GM23338 (cell line): ENCODE measurements at places on chromosomes 12 and 14. TPM values are rescaled to one million over a fixed set of nuclear protein-coding genes. Genes with fewer than 3 reads are reported as not detected.

DNA sequence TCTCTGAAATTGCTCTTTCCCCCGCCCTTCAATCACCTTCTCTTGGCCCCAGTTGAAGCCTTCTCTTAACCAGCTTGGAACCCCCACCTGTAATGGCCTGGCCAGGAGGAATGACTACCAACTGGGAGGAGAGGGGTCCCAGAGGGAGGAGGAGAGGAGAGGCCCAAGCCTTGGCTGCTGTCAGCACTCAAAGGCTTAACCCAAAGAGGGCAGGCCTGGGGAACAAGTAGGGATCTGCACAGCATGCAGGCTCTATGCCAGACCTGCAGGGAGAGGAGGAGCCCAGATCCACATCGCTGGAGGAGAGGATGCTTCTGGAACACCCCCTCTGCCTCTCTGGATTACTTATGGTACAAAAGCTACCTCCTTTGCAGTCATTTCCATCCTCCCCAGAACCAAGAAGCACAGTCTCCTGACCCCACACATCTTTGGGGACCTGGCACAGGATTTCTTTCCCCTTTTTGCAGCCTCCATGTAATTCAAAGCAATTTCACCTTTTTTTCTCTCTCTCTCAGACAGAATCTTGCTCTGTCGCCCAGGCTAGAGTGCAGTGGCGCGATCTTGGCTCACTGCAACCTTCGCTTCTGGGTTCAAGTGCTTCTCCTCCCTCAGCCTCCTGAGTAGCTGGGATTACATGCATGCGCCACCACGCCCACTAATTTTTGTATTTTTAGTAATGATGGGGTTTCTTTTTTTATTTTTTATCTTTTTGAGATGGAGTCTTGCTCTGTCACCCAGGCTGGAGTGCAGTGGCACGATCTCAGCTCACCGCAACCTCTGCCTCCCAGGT, 6.2 kb downstream of the RARG start:
- H3K36me3 ChIP-seq, result no peaks in the 10 kb centered on the region; the same call in 1 of the 2 replicates
- peak; percentile 50 for DNase-seq
- H3K4me3 ChIP-seq, result no peak overlapping the region
- H3K27ac ChIP-seq, result no peak overlapping the region
- peaks cover 4% of the 10 kb centered on the region; the same call in 1 of the 2 replicates for H3K27me3 ChIP-seq
- H3K4me1 ChIP-seq, result peaks cover 64% of the 10 kb centered on the region

OASL gene
- total RNA-seq, result not detected in 2 replicates

DNA sequence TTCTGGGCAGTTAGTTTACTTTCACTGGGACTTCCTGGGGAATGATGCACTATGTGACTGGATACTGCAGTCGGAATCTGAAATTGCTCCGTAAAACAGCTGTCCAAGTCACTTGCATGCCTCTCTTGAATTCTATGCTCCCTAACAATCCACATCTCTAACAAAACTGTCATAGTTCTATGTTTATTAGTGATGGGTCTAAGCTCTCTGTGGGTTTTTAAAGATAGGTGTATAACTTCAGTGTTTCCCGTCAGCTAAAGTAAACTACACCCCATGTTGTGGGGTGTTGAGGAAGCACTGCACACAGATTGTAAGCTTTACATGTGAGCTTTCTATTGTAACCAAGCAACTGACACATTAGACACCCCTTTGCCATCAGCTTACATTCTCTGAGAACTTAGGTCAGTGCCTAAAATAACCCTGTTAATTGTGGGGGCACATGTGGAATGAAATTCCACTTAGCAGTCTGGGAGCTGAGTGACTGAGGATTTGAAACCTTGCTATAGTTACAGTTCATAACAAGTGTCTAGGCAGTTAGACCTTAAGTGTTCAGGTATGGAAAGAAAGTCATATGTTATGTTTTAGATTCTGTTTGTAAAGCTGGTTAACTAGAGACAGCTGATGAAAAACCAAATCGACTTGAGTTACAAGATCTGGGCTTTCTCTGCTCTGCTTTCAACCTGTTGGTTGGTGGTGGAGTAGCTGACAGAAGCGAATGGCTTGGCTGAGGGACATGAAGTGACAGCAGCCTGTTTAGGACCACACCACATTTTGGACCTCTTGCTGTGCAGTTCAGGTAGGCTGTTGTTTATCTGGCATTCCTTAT, 165.7 kb downstream of the AKAP6 start:
- H3K4me1 ChIP-seq, result no peaks in the 10 kb centered on the region
- no peak overlapping the region for H3K27ac ChIP-seq
- no peak overlapping the region for H3K4me3 ChIP-seq
- H3K36me3 ChIP-seq, result no peaks in the 10 kb centered on the region
- H3K27me3 ChIP-seq, result no peaks in the 10 kb centered on the region
- no peak for DNase-seq

DNA sequence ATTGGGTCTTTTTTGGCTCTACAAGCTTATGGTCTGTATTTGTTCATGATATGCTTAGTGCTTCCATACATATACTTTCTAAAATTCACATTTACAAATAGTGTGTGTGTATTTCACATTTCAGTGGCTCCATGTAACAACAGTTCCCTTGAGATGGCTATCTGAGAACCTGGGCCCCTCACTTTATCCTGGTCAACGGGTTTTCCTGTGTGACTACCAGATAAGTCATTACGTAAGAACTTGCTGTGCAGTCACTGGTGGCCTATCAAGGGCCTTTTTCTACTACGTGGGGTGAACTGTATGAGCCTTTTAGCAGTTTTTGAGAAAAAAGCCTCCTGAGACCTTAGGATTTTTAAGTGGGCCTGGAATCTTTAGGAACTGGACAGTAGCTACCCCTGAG, 454.1 kb downstream of the PCNX1 start:
- peaks cover 8% of the 10 kb centered on the region for H3K4me1 ChIP-seq
- H3K36me3 ChIP-seq, result no peaks in the 10 kb centered on the region
- H3K4me3 ChIP-seq, result no peak overlapping the region

PRH1 gene
- 8.3 and 19.0 TPM in 2 replicates for total RNA-seq

GRCh38 chr12:20289520-20289919, 78.8 kb upstream of the PDE3A start:
- H3K4me3 ChIP-seq, result no peak overlapping the region
- no peaks in the 10 kb centered on the region for H3K4me1 ChIP-seq
- no peak for DNase-seq
- no peaks in the 10 kb centered on the region for H3K36me3 ChIP-seq
- no peak overlapping the region for H3K27ac ChIP-seq

GRCh38 chr12:107386569-107386968, 293.2 kb upstream of the CRY1 start:
- no peaks in the 10 kb centered on the region for H3K36me3 ChIP-seq
- H3K4me1 ChIP-seq, result peaks cover 8% of the 10 kb centered on the region
- H3K4me3 ChIP-seq, result no peak overlapping the region
- H3K27me3 ChIP-seq, result no peaks in the 10 kb centered on the region

IFI27 gene
- 0.23 and 0.49 TPM in 2 replicates for total RNA-seq

CBLN3 gene
- 0.07 TPM in 1 of 2 replicates, not detected in the other for total RNA-seq

RNASE3 gene
- not detected in 2 replicates for total RNA-seq

CCND2 gene
- 208 and 224 TPM in 2 replicates for total RNA-seq

ABCD2 gene
- 0.04 TPM in 1 of 2 replicates, not detected in the other for total RNA-seq

MIS18BP1 gene
- 84.4 and 109 TPM in 2 replicates for total RNA-seq

KRT71 gene
- not detected in 2 replicates for total RNA-seq

DNA sequence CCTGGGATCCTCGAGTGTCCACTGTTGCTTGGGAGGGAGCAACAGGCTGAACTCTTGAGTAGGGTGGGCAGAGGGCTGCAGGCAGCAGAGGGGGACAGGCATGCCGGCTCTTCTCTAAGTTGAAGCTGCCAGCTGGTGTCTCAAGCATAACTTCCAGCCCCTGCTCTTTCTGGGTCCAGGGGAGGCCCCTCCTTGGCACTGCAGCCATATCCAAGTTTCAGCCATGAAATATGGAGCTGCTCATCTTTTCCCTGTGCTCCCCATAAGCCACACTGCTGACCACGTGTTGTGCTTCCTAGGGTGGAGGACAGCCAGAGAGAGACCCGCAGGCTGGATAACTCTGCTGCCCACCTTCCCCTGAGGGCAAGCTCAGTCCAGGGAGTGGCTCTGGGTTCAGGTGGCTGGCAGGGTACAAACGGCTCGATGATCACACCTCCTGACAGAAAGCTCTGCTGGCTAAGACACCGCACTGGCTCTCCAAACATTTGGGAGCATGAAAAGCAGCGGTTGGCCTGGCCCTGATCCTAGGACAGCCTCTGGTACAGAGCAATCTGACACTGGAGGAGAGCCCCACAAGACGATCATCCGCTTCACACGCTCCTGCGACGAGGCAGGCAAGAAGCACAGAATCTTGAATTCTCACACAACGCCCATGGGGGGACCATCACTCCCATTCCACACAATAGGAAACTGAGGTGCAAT, 79.6 kb downstream of the PITPNM2 start:
- no peaks in the 10 kb centered on the region for H3K27me3 ChIP-seq
- H3K36me3 ChIP-seq, result no peaks in the 10 kb centered on the region
- H3K4me3 ChIP-seq, result no peak overlapping the region
- no peak overlapping the region for H3K27ac ChIP-seq
- no peaks in the 10 kb centered on the region for H3K4me1 ChIP-seq

B4GALNT1 gene
- total RNA-seq, result 2.4 and 2.8 TPM in 2 replicates

DNA sequence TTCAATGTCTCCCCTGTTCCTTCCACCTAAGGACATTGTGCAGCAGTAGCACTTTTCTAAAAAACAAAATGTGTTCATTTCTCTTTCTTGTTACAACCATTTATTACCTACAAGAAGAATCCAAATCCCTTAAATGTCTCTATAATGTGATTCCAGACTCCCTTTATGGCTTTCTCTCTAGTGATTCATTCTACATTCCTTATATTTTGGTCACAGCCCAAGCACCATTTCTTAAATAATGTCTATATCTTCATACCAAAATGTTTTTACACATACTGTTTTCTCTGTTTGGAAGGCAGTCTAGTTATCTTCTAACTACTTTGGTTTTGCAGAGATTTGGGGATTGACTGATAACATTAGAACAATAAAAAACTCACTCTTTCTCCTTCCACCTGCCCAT, 1037.3 kb upstream of the FLRT2 start:
- DNase-seq, result no peak
- H3K27me3 ChIP-seq, result no peaks in the 10 kb centered on the region
- H3K27ac ChIP-seq, result no peak overlapping the region
- H3K4me3 ChIP-seq, result no peak overlapping the region
- H3K36me3 ChIP-seq, result no peaks in the 10 kb centered on the region
- no peaks in the 10 kb centered on the region for H3K4me1 ChIP-seq

CREBL2 gene
- 20.5 and 21.6 TPM in 2 replicates for total RNA-seq

DNA sequence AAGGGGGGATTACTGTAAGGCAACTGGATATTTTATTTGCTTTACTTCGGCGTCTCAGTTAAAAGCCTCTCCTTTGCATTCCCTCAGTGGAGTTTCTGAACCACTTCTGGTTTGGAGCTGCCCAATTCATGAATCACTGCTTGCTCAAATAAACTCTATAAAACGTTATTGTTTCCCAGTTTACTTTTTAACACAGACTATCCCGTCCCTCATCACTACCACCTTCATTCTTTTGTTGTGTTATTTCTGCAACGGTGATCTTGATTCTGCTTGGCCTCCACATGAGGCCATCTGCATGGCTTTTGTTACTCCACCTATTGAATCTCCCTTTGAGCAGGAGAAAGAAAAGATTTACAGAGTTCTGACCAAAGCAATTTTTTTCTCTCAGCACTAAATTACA, 104.0 kb upstream of the PLEKHA5 start:
- H3K27ac ChIP-seq, result peak overlapping the region; percentile 27; the same call in 1 of the 2 replicates
- no peaks in the 10 kb centered on the region for H3K36me3 ChIP-seq
- no peak overlapping the region for H3K4me3 ChIP-seq

NINJ2 gene
- total RNA-seq, result 0.94 and 2.1 TPM in 2 replicates

- no peak within 1 kb of the TSS for H3K27ac ChIP-seq
- peaks cover 12% of the 10 kb centered on the region for H3K4me1 ChIP-seq
- peaks cover 58% of the 10 kb centered on the region for H3K27me3 ChIP-seq
- DNase-seq, result peak; percentile 95
- H3K36me3 ChIP-seq, result no peaks in the 10 kb centered on the region
- peak within 1 kb of the TSS; percentile 51 for H3K4me3 ChIP-seq
Observed at GRCh38 chr12:119334430-119335170, at the start of gene CCDC60. Gene CCDC60 (plus strand): TSS chr12:119334729. CDS start chr12:119335177, 448 bp downstream.

DNA sequence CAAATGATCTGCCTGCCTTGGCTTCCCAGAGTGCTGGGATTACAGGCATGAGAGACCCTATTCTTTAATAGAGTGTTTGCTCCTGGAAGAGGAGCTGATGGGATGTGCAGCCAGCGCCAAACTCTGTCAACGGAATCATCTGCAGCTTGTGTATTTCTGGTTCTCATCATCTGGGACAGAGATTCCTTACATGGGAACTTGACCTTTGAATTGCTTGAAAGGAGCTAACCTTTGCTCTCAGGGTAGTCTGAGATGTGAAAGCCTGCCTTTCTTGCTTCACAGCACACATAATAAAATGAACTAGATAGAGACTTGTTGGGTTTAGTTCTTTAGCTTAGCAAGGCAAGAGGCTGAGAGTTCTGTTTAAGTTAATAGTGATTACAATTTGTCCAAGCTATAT, 120.0 kb downstream of the OTOGL start:
- no peak overlapping the region for H3K4me3 ChIP-seq
- H3K36me3 ChIP-seq, result no peaks in the 10 kb centered on the region
- no peak overlapping the region for H3K27ac ChIP-seq
- H3K4me1 ChIP-seq, result 0 out of 2 replicates have a peak, but pooled peaks cover 6% of the 10 kb centered on the region
- no peaks in the 10 kb centered on the region for H3K27me3 ChIP-seq

- no peak overlapping the region for H3K27ac ChIP-seq
- H3K27me3 ChIP-seq, result no peaks in the 10 kb centered on the region
- peaks cover 35% of the 10 kb centered on the region for H3K4me1 ChIP-seq
- no peak for DNase-seq
- no peak overlapping the region for H3K4me3 ChIP-seq
- no peaks in the 10 kb centered on the region for H3K36me3 ChIP-seq
Observed at GRCh38 chr12:59383079-59383822, 212.6 kb upstream of the SLC16A7 start.

- no peak overlapping the region for H3K4me3 ChIP-seq
- H3K36me3 ChIP-seq, result no peaks in the 10 kb centered on the region
- H3K27me3 ChIP-seq, result no peaks in the 10 kb centered on the region
- no peaks in the 10 kb centered on the region for H3K4me1 ChIP-seq
Observed at GRCh38 chr12:64706306-64706705, 52.9 kb downstream of the GNS start.

DNA sequence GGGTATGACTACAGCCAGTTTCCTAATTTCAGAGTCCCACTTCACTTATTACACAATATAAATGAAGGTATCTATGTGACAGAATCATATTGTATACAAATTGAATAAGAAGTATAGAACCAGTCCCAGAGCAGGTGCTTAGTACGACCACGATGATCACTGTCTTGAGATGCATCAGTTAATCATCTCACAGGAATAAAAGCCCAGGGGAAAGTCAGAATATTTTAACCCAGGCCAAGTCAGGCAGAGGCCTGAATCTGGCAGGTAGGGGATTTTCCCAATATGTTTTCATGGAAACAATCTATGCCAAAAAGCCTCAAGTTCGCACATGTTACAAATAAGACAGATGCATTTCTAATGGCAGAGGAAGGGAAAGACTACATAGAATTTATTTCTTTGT, 758.4 kb downstream of the BCL11B start:
- H3K4me1 ChIP-seq, result no peaks in the 10 kb centered on the region; the same call in 1 of the 2 replicates
- no peak overlapping the region for H3K4me3 ChIP-seq
- no peaks in the 10 kb centered on the region for H3K36me3 ChIP-seq
- no peak overlapping the region for H3K27ac ChIP-seq
- H3K27me3 ChIP-seq, result no peaks in the 10 kb centered on the region
